ENCODE measurements at places on chromosomes 13 and 19.

GRCh38 chr13:60467098-60467497 lies 70.1 kb downstream of the TDRD3 start:
- no peak for DNase-seq

GRCh38 chr13:41649659-41650058 lies 192.3 kb downstream of the RGCC start:
- DNase-seq: no peak

DNA sequence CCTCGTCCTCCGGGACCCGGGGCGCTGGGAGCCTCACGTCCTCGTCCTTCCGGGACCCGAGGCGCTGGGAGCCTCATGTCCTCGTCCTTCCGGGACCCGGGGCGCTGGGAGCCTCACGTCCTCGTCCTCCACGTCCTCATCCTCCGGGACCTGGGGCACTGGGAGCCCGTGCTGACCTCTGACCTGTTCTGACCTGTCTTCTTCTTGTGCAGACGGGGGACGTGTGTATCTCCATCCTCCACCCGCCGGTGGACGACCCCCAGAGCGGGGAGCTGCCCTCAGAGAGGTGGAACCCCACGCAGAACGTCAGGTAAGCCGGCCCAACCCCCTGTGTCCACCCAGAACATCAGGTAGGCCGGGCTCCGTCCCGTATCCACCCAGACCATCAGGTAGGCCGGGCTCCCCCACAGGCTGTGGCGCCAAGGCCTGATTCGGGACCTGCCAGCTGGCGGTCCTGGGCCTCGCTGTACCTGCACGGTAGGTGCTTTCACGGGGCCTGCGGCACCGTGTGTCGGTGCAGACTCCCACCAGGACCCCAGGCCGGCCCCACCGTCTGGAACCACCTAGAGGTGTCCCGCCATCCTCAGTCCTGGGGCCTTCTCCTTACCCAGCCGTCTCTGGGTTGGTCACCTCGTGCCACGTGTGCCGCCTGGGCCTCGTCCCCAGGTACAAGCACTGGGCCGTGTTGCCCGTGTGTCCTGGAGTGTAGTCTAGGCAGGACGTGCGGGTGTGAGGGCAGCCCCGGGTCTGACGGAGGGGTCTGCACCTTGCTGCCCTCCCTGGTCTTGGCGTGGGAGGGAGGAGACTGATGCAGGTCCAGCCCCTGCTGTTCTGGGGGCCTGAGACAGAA lies 4.7 kb downstream of the CDC34 start:
- no peak for DNase-seq

- no peak for DNase-seq
Observed at GRCh38 chr19:31128291-31128690, 220.9 kb downstream of the TSHZ3 start.

- DNase-seq: no peak
Observed at GRCh38 chr19:19186742-19187141, 5.2 kb downstream of the BORCS8 start.

- DNase-seq: no peak
Observed at GRCh38 chr13:100827489-100828176, 153.0 kb upstream of the TMTC4 start.

Data from suppressor macrophage treated with lipopolysaccharide for 4 hours (primary cell).